ENCODE measurements at places on chromosomes 6 and 20.

- no peak for DNase-seq
Observed at GRCh38 chr6:113882336-113883022, 25.3 kb downstream of the MARCKS start.

- DNase-seq, result peak; percentile 80
Observed at GRCh38 chr6:19879663-19880062, 42.5 kb downstream of the ID4 start.

DNA sequence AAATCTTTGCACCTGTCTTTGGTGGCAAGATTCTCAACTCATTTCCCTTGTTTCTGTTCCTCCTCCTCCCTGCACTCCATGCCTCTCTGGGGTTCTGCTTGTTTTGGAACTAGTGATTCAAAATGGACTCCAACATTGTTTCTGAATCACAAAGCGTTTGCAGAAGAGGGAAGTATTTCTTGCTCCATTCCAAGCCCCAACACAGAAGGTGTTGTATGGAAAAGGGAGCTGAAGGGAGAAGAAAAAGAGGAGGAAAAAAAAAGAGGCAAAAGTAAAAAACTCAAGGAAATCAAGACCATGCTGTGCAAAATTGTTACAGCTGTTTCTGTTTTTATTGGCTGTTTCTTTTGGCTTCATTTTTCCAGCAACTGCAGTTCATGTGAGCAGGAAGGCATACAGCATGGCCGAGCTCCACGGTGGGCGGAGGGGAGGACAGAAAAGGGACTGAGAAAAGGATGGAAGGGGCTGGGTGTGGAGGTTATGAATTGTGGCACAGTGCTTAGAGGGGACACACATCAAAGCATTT lies 66.9 kb upstream of the PRL start:
- DNase-seq, result no peak

DNA sequence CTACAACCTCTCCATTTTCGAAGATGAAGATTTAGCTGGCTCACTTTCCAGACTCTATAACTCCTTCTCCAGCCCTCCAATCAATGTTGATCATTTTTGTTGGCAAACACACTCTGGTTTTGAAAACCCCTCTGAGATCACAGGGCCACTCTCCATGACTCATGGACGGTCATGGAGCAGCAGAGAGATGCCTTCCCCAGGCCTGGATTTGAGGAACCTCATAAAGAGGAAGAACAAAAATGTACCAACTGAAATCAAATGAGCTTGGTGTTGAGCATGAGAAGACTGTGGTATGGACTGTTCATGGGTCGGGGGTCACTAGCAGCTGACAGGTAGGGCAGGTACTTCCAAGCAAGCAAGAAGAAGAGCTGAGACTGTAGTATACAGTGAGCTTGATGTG lies 112.8 kb upstream of the INSM1 start:
- no peak for DNase-seq

DNA sequence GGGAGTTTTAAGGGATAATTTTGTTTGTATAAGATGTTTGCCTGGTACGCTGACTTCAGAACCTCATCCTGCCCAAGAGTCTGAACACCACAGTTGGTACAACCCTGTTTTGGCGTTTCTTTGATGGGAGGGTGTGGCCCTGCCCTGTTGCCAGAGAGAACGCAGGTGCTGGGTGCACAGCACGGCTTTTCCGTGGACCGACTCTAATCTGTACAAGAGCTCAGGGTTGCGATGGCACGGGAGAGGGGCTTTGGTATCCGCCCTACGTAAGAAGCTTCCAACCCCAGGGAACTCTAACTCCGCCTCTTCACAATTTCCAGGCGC lies 1.3 kb downstream of the CYP24A1 start:
- no peak for DNase-seq

DNA sequence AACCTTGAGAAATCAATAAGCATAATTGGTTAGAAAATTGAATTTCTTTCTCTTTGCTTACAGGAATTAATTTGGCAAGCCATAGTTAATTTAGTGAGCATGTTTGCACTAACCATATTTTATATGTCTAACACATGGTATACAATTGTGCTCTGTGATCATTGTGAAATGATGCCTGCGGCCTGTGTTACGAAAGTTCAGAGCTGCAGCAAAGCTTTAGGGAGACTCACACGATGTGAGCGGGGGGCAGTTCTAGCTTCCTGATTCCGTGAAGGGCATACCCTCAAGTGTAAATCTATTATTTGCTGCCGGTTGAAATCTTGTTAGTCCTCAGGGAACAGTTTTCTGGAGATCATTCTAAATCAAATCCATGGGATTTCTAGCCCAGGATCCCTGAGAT lies 25.5 kb upstream of the ADTRP start:
- no peak for DNase-seq
